Stimulated activated CD4-positive, alpha-beta T cell treated with anti-CD3 and anti-CD28 coated beads, TNF-alpha, amount 100 ng/mL, for 48 hours (primary cell): ENCODE measurements at places on chromosomes 4 and X.

DNA sequence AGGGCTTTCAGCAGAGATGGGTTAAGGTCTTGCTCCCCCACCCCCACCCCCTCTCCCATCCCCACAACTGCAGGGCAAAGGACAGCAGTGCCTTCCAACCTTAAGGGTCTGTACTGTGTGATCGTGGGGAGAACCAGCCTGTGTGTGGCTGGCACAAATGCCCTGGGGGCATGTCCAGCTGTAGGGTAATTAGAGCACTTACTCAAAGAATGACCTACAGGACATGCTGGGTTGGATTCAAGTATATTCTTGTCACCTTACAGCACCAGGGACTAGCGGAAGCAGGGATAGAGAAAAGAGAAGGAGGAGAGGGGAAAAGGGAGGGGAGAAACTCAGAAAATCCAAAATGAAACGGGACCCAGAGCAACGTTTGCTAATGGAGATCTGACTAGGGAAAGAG, 191.3 kb upstream of the GATB start:
- DNase-seq: no peak

DNA sequence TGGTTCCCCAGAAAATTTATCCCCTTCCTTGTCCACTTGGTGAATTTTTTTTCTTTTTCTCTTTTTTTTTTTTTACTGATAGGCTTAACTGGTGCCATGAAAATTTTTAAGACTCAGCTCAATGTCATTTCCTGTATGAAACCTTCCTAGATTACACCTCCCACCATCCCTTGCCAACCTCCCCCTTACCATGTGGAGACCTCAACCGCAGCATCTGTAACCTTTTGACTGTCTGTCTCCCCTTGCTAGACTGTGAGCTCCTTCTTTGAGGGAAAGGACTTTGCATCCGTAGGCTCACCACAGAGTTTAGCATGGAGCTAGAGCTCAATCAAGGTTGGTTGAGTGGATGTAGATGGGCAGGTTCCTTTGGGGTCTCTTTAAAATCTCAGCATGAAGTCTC, 5.2 kb upstream of the PGRMC1 start:
- no peak for DNase-seq

GRCh38 chr4:94491322-94491721, 39.6 kb downstream of the PDLIM5 start:
- no peak for DNase-seq

DNA sequence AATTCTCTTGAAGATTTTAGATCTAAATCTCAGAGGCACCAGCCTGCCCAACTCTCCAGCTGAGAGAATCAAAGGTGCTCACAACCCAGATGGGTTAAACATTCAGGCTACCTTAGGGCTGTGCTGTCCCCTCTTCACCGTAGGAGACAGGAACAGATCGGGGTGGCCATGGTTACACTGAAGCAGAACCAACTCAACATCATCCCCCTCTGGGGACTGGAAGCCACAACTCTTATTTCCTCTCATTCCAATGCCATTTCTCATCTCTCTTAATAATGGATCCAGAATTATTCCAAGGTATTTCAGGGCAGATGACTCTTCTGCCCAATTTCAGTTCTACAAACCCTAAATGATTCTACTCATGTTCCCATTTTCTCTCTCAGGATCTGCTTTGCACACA, 109.7 kb downstream of the NKX6-1 start:
- no peak for DNase-seq

DNA sequence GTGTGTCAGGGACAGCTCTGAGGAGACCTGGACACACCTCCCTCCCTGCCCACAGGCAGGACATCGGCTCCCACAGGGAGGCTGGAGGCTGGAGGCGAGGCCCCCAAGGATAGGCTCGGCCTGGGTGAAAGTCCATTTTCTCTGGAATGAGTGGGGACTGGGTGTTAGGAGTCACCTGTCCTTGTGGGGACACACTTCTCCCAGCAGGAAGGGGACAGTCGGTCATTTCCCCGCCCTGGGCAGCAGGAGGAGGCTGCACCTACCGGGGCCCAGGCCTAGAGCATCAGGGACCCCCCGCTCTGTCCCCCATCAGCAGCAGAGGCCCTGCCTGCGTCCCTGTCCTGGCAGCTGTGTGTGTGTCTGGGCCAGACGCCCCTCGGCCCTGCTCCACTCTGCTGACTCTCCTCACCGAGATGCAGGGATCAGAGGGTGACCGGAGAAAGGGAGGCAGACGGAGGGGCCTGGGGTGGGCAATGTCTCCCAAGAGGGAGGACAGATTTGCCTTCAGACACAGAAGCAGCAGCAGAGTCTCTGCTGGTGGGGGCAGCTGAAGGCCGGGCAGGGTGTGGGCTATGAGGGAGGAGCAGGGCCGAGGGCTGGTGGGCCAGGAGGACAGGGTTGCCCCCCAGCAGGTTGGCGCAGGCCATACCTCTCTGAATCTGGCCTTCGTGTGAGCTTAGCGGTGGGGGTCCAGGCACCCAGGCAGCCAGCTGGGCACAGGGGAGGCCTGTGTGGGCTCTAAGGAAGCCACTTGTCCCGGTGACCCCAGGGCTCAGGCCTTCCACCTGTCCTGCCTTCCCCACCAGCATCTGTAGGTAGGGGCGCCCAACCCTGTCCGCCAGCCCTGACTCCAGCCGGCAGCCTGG, 125.7 kb upstream of the NKX1-1 start:
- DNase-seq: no peak

- no peak for DNase-seq
Measured at GRCh38 chr4:100981447-100982204, 365.7 kb downstream of the PPP3CA start.

GRCh38 chr4:155428128-155428527, 51.4 kb upstream of the MAP9 start:
- no peak for DNase-seq

GRCh38 chrX:111168314-111168713, 72.3 kb downstream of the PAK3 start:
- no peak for DNase-seq
